Hematopoietic multipotent progenitor cell treated with erythropoietin and hydrocortisone succinate and interleukin-3 and kit ligand, for 15 days (in vitro differentiated cells): ENCODE measurements at places on chromosomes 12 and 14.

DNA sequence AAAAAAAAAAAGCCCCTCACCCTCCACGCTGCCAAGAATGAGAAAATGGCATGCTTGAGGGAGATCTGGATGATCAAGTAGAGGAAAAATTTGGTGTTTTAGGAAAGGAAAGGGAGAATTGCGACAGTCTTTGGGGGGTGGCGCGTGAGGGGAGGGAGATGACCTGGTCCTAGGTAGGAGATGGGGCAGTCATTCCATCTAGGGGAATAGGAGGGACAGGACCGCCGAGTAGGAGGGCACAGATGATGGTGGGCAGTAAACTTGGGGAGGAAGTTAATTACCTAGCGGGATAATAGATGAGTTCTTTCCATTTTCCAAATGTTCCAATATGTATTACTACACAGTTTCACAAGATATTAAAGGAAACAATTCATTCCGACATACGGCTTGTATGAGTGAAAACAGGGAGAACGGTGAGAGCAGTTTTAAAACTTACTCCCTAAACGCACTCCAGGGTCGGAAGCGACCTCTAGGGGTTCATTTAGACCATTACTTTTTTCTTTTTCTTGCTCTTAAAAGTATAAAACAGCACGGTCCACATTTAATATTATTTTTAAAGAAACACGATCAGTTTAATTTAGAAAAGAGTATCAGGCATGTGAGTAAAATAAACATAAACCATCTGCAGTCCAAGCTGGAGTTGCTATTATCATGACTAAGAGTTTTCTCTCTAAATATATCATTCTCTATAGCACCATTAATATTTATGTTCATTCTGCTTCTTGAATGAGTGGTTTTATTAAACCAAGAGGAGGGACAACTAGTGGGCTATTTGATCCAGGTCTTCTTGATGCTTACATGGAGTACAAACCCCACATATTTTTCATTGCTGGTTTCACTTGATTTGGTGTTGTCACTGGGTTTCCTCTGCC lies 3.0 kb upstream of the FNTB start:
- peak; percentile 70 for DNase-seq

GRCh38 chr12:7156259-7157197 lies 26.4 kb downstream of the CLSTN3 start:
- DNase-seq, result no peak

DNA sequence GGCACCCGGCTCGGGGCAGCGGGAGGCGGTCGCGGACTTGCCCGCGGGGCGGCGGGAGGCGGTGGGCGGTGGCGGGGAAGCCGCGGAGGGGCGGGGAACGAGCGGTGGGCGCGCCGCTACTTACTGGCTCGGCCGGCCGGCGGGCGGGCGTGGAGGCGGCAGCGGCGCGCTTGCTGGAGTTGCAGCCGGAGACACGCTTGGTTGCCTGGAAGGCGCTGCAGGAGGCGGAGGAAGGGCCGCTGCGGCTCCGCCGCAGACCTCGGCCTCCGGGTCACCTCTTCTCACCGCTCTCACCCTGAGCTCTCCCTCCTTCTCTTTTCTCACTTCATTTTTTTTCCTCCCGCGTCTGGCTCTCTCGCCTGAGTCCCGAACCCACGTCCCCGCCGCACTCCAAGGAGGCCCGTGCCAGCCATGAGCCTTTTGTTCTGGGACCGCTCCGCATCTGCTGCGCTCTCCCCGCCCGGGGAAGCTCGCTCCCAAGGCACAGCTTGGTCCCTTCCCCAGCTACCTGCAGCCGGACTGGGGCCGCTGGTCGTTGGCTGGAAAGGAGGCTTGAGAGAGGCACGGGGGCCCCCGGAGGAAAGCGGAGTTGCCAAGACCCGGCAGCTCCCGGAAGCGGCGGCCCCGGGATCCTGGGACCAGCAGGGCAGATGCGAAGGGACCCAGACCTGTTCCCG lies 592 bp upstream of the KCNK10 start:
- DNase-seq, result no peak

GRCh38 chr12:14314801-14315200 lies 50.7 kb upstream of the ATF7IP start:
- no peak for DNase-seq

DNA sequence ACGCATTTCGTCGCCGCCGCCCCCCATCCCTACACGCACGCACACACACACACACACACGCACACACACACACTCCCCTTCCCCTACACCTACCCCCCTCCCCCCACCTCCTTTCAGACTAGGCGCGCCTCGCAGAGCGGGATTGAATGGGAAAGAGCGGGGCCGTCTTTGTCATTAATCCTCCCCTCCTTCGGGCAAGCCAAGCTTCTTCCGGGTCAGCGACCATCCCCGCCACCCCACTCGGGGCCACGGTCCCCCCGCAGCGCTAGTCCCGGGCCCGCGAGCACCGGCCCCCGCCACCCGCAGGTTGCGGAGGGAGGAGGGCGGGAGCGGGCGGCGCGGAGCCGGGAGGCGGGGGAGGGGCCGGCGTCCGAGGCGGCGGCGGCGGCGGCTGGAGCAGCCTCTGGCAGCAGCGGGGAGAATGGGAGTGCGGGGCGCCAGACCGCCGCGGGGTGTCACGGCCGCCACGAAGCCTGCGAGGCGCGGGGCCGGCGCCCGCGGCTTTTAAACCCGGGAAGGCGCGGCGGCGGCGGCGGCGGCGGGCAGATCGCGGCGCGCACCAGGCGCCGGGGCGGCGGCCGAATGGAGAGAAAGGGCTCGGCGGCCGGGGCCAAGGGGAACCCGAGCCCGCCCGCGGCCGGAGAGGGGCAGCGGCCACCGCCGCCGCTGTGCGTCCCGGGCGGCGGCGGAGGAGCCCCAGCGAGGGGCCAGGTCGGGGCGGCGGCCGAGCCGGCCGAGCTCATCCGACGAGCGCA lies at the start of gene TTC9:
Gene TTC9 (plus strand): TSS at position 369 of the 755 bp plus-strand sequence. CDS start 214 bp downstream, at position 583.
- no peak for DNase-seq

- no peak for DNase-seq
Observed at GRCh38 chr12:49867570-49868341, 24.9 kb upstream of the BCDIN3D start.

DNA sequence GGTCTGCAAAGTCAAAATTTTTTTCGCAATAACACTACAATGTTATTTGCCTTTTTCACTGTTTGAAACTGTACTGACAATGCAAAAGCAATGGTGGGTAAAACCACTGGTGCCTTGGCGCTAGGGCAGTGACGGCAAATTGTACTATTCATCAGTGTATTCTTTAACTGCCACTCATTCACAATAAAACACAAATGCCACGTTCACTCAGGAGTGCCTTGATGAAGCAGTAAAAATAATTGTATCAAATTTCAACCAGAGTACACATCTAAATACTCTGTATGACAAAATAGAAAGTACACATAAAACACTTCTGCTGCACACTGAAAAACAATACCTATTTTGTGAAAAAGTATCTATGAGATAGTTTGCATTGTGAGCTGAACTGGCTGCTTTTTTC lies 17.8 kb downstream of the DCAF5 start:
- no peak for DNase-seq

DNA sequence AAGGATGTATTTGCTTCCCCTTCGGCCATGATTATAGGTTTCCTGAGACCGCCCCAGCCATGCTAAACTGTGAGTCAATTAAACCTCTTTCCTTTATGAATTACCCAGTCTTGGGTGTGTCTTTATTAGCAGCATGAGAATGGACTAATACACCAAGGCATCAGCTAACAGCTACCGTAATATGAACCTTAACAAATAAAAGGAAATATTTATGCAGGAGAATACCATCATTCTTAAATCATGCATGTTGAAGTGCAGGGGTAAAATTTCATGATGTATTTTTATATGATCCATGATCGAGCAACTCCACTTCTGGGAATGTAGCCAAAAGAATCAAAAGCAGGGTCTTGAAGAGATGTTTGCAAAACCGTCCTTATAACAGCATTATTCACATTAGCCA lies 379.0 kb downstream of the NPAS3 start:
- DNase-seq, result no peak

GRCh38 chr14:60294411-60295069 lies 45.5 kb downstream of the PPM1A start:
- no peak for DNase-seq

DNA sequence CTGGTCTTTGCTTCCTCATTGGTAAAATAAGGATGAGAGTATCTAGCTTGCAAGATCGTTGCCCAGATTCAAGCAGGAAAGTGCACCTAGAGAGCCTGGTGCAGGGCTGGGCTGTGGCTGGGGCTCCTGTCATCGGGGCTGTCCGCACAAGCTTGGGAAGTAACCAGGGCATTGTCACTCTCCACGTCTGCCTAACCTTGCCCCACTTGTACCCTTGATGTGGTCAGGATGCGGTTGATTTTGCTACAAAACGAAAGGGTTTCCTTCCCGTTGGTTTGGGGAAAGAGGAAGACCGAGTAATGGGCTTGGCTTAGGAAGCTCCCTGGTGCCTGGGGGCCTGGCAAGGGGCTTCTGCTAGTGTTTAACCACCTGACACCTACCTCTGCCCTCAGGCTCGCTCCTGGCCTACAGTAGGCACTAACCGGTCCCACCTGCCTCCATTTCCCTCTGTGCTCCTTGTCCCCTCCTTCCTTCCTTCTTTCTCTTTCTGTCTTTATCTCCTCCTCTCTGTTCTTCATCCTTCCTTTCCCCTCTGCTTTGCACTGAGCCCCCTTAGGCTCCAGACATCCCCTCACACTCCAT lies 21.8 kb downstream of the MVK start:
- DNase-seq, result no peak

- DNase-seq, result no peak
Observed at GRCh38 chr14:104845834-104846441, 19.1 kb upstream of the CEP170B start.

- no peak for DNase-seq
Observed at GRCh38 chr14:49677643-49678042, 10.4 kb downstream of the POLE2 start.

DNA sequence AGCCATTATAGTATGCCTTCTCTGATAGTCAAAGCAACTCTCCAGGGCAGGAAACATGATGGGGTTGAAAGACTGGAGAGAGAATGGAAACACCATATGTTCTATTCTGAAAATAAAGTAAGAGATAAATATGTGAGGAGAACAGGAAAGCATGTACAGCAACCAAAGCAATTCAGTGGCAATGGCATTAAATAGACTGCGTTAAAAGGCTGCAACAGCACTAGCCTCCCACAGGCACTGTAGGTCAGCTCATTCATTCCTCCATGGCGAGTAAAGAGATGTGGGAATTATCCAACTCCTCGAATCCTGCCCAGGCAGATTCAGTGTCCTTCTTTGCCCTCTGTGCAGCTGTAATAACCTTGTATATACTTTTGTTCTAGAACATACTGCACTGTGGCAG lies 43.8 kb downstream of the ANO6 start:
- DNase-seq, result no peak

DNA sequence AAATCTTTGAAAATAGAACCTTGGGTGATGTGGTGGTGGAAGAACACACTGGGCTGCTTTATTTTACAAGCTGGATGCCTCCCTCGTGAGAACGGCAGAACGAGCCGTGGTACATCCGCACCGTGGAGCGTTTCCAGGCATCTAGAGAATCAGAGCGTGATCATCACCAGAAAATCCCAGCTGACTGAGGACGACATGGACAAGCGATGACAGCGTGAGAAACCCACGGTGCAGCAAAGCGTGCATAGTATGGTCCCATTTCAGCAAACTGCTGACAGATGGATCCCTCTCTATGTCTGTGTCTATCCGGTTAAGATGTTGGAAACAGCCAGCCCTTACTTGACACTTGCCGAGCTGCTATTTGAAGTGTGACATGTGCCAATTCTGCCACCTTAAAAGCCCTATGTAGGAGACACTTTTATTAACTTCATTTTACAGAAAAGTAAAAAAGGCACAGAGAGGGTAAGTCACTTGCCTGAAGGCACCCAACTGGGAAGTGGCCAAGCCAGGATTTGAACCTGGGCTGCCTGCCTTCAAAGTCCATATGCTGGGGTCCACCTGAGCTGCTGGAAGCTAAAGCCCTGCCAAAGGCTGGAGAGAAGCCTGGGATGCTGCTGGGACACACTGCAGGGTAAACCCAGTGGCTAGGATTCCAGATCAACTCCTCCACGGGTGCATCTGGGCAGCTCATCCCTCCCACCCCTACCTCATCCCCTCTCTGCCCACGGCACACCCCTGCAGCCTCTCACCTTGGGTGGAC lies 14.9 kb downstream of the SCARB1 start:
- no peak for DNase-seq

DNA sequence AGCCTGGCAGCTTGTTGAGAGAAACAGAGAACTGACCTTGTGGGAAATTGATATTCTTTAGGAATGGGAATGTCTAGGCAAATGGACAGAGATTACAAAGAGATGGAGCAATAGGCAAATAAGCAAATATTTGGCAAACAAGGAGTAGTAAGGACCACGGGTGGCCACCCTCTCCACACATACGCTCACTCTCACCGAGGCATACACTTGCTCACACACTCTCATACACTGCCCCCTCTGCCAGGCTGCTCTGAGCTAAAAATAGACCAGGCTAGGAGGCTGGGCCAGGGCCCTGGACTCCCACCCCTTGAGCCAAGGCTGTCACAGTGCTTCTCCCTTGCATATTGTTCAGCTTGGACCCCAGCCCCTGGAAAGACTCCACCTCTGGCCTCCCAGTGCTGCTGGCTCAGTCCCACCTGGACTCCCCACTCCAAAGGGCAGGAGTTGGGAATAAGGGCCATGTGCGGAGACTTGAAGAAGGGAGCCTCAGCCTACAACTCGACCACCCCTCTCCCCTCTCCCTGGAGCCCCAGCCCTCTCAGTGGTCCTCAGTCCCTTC lies 1.1 kb downstream of the PPP1R1A start:
- no peak for DNase-seq

DNA sequence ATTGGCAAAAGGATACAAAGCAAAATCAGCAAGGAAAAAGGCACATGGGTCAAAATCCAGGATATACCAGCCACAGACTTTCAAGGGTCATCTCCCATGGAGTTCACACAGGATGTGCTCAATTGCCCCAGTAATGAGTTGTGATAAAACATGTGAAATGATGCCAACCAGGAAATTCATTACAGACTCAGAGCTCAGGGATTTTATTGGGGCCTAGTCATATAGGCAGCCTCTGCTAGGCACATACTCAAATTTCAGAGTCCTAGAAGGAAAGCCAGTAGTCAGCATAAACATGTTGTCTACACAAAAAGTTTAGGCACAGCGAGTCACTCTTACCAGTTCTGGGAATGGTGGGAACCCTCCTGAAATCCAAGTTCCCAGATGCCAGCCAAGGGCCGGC lies 64.4 kb upstream of the OSBPL8 start:
- DNase-seq, result no peak

GRCh38 chr14:105879503-105879866 lies 353.1 kb downstream of the TMEM121 start:
- no peak for DNase-seq

GRCh38 chr14:66114071-66114470 lies 372.1 kb upstream of the CCDC196 start:
- no peak for DNase-seq
